ENCODE measurements at places on chromosomes 16 and 17.

DNA sequence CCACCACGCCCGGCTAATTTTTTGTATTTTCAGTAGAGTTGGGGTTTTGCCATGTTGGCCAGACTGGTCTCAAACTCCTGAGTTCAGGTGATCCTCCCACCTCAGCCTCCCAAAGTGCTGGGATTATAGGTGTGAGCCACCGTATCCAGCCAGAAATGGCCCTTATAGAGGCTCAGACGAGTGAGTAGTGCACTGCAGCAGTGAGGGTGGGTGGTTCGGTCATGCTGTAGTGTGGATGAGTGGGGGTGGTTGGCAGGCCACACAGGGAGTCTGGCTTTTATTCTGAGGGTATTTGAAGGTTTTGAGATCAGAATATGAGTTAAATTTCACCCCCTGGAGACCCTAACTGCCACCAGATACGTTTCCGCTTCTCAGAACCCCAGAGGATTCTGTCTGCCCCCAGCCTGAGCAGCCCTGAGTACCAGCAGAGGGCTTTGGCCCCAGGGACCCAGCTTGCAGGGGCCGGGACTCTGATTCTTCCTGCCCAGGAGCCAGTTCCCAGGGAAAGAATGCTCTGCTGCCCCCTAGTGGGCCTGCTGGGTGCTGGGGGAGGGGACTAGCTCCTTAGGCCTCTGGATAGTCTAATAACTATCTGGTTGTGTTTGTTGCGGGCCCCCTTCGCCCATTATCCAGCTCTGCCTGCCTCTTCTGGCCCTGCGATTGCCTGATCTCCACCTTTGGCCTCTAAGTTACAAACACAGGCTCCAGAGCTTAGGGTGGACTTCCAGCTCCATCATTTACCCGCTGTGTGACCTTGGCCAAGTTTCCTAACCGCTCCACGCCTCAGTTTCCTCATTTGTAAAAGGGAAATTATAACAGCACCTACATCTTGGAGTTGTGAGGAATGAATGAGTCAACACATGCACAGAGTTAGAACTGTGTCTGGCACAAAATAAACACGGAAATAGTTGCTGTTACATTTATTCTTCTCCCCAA lies 2.0 kb downstream of the ZNF771 start:
- DNase-seq: peak; percentile 92

DNA sequence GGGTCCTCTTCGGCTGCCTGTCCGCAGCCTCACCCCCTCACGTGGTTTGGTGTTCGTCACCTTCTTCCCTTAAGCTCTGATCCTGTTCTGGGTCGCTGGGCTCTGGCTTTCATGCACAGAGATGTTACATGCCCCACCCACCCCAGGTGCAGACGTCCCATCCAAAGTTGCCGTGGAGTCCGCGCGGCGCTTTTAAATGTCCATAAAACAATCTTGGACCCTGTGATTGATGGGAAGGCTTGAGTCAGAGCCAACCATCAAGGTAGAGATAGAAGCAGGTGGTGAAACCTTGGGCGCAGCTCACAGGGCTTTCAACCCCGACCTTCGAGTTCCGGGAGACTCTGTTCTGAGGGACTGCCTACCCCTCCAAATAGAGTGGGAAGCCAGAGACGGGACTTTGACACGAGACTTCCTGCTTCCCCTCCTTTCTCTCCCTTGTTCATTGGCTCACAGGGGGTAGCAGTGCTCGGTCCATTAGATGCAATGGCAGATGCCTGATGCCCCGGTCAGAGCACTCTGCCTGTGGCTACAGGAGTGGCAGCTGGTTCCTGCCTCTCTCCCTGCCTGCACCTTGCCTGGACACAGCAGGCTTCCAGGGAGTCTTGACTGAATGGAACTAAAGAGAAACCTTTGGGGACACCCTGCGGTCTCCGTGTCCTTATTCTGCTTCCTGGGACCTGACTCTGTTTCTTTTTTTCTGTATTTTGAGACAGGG lies 4.0 kb downstream of the ENGASE start:
- no peak for DNase-seq

- DNase-seq: no peak
Observed at GRCh38 chr17:72538901-72539352, 418.1 kb downstream of the SOX9 start.

DNA sequence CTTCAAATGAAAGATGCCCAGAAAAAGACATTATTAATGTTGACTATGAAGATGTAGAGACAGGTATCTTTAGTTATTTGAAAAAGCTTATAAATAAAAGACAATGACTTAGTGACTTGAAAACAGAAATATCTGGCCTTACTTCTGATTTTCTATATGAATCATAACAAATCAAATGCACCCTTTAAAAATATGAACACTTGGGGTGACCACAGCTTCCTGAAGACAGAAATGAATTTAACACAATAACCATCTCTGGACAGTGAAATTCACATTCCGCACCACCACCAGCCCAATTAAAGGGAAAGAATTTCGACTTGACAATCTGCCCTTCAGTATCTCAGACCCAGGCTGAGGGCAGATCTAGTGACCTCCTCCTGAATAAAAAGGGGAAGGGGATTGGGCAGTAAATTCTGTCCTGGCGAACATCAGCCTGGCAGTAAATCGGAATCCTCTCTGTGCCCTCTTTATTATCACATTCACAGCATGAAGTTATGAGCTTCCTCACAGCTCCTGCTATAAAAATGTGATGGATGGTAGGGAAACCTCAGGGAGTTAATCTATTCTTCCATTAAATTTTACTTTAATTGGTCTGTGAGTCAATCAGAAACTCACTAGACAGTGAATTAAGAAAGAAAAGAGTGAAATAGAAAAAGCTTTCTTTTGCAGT lies 131.5 kb downstream of the SNX11 start:
- no peak for DNase-seq

- peak; percentile 30 for DNase-seq
Observed at GRCh38 chr17:19384723-19385391, 2.1 kb downstream of the MFAP4 start.

GRCh38 chr17:40547785-40548478 lies 17.3 kb downstream of the CCR7 start:
- no peak for DNase-seq

DNA sequence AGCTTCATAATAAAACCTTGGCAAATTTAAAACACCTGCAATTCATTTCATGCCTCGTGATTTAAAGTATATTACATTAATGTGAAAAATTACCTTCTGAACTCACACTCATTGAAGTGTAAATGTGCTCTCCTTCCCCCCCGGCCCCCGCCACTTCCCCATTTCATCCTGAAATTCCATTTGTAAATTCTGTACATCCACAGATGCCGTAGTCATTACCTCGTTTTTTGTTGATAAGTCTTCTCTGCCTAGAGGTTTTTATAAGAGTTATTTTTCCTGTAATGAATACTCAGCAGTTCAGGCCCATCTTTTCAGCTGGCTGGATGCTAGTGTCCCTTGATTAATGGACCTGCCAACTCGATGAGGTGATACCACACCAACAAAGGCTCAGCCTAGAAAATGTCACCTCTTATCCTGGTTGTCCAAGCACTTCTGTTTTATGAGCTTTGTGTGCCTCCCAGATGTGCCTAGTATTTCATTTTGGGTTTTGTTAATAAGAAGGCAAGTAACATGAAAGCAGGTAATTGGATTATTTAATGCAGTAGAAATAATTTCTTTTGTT lies 64.8 kb upstream of the KIFC3 start:
- DNase-seq: no peak

- DNase-seq: peak; percentile 10
Observed at GRCh38 chr17:59851439-59852375, 41.0 kb downstream of the TUBD1 start.

DNA sequence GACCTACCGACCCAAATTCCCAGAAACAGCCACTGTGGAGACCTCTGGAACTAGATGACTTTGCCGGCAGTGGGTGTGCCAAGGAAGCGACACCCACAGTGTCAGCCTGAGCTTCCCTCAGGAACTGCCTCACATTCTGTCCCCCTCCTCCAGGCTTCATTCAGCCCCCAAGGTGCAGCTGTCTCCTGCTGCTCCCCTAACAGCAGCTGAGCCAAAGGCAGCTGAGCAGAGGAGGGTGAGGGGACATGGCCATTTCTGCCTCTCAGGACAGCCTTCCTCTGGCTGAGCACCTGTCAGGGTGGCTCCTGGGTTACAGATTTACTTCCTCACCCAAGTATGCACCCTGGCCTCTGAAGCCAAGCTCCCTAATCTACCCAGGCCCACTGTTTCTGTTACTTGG lies 22.1 kb upstream of the MTMR4 start:
- DNase-seq: no peak

GRCh38 chr17:47660064-47660492 lies 10.4 kb downstream of the KPNB1 start:
- DNase-seq: no peak

GRCh38 chr17:61005358-61005757 lies 327.7 kb downstream of the BCAS3 start:
- no peak for DNase-seq

DNA sequence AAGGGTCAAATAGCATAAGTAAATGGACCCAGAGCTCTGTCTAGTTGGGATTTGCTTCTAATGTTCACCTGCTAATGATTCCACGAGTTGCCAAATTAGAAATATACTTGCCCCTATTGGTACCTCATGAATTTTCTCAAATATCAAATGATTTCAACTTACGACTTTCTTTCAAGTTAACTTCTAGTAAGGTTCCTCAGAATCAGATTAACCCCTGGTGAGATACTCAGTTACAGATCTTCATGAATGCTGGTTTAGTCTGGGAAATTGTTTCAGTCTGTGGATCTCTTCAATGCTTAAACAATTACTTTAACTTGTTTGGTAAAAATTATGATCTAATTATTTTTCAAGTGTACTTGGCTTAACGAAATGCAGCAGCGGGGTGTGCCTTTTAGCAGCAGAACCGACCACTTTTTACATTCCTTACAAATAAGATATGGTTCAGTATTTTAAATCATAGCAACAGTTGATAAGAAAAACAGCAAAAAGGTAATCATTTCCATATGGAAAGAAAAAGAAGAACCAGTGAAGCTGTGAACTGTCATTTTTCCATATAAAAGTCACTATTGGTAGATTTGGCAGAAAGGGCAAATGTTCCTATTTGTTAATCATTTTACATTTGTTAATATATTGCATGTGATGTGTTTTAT lies 34.5 kb downstream of the TUBD1 start:
- no peak for DNase-seq

DNA sequence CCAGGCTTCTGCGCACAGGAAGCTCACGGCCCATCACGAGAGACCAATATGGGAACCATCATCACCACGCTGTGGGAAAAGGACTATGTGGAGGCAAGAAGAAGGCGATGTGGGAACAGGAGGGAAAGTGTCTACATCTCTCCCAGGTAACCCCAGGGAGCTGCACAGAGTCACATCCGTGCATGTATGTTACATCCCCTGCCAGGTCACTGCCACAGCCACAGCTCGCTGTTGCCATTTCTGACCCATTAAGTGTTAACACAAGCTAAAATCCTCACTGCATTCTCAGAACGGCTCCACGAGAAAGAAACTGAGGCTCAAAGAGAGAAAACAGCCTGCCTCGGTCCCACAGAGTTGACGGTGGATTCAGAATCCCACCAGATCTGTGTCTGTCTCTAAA lies 319.1 kb downstream of the FOXL1 start:
- DNase-seq: no peak

DNA sequence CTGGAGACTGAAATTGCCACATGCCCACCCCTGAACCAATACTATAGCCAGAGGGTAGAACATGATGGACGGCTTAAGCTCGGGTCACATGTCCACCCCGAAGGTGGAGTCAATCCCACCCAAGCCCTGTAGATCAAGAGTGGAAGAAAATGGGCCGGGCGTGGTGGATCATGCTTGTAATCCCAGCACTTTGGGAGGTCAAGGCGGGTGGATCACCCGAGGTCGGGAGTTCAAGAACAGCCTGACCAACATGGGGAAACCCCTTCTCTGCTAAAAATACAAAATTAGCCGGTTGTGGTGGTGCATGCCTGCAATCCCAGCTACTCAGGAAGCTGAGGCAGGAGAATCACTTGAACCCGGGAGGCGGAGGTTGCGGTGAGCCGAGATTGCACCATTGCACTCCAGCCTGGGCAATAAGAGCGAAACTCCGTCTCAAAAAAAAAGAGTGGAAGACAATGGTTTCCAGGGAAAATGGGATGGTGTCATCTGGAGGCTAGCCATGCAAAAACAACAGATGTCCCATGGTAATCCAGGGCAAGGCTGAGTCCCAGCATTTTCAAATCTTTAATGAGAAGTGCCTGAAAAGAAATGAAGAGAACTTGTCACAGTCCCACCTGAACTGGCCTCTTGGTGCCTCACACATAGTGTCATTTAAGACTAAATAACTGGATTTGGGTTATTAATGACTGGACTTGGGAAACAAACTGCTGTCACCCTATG lies 30.1 kb downstream of the CD300LF start:
- no peak for DNase-seq

DNA sequence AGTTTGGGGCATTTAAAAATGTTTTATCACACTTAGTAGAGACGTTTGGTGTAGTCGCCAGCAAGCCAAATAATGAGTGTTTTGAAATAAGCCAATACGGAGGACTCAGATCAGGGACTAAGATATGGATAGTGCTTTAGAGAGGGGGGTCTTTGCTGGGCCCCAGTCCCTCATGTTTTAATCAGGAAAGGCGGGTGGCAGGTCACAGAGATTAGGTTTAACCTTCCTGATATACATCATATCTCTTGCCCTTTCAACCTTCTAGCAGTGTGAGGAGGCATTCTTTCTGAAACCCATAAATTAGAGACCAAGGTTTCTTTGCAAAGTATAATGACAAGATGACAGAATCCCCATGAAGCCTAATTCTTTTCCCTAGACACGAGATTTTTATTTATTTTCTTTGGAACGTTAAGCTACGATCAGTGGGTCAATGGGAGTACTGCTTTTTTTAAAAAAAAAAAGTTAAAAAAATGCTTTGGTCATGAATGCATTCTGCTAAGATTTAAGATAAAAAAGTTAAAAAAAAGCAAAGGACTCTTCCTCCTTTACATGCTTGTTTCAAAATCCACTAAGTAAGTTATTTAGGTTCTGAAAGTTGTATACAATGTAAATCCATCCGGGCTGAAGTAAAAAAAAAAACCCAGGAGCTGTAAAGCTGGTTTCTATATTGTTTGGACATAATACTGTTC lies 572.1 kb upstream of the SALL1 start:
- no peak for DNase-seq

GRCh38 chr17:48129981-48130380 lies 22.4 kb downstream of the SNX11 start:
- no peak for DNase-seq

DNA sequence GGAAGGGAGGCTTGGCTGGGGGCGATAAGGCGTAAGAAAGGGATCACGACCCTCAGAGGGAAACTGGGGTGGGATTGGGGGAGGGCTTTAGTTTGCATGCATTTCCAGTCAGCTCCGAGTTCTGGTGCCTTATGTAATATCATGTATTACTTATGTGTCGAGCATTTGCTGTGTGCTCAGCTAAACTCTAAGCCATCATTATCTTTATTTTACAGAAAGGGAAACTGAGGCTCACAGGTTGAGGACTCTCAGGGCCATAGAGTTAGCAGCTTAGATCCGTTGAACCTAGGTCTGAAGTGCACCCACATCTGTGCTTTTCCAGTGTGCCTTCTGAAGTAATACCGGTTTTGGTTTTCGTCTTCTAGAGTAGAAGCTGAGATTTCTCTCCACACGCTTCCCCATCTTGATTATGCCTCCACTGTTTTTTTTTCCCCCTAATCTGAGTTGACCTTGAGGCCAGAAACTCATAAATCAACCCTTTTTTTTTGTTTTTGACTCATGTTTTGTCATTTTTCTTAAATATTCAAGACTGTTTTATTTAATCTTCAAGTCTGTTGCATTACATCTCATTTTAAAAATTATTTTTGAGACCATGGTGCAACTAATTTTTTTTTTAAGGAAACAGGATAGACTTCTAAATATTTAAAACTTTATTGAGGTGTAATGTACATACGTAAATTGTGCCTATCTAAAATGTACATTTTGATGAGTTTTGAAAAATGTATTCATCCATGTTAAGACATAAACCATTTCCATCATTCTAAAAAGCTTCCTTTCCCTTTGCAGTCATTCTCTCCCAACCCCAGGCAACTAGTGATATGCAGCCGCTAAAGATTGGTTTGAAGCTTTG lies 741 bp downstream of the CYB5B start:
- DNase-seq: no peak
